ENCODE measurements at places on chromosomes 7 and 10.

DNA sequence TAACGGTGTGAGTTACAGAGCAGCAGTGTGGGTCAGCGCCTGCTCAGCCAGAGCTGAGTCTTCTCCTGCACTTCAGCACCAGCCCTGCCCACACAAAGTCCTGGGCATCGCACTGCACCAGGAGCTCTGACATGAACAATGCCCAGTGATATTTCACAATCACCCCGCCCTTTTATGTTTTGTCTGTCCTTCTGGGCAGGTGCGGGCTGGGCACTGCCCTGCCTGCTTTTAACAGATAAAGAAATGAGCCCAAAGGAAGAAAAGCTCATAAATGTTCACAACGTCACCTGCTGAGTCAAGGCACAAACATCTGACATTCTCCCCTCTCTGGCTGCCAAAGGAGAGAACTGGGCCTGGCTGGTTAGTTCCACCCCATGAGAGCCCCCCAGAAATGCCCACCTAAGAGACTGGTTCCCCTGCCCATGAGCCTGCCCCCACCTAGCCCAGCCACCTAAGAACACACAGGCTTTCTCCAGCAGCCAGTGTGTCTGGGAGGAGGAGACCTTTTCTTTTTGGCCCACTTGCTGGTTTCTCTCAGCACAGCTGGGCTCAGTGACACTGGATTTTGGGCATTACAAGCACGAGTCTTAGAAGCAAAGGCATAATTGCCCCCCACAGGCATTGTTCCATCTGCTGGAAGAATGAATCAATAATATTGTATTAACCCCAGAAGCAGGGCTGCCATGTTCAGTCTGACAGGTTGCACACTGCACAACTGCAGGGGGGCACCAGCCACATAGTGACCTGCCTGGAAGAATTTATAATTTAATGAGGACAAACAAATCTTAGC is 22.3 kb downstream of the CALML3 start:
- H3K27me3 ChIP-seq, result no peaks in the 10 kb centered on the region
- DNase-seq, result peak; percentile 50
- peak overlapping the region; percentile 91 for H3K27ac ChIP-seq
- peaks cover 66% of the 10 kb centered on the region for H3K4me1 ChIP-seq

DNA sequence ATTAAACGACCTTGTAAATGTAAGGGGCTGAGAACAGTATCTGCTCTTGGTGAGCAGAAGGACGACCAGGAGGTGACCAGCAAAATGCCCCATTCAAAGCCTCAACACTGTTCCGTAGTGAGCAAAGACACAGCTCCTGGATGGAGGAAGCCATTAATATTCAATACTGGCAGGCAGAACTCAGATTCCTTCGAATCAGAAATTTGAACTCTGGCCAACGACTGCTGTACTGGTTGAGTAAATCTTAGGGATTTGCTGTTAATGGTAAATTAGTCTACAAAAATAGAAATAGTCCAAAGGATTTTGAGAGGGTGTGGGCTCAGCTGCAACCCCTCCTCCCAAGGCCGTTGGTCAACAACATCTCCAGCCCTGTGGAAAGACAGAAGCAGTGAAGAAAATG is 130.5 kb upstream of the PFKP start:
- H3K27ac ChIP-seq, result no peak overlapping the region
- H3K36me3 ChIP-seq, result no peaks in the 10 kb centered on the region
- peaks cover 17% of the 10 kb centered on the region for H3K27me3 ChIP-seq
- DNase-seq, result no peak

DNA sequence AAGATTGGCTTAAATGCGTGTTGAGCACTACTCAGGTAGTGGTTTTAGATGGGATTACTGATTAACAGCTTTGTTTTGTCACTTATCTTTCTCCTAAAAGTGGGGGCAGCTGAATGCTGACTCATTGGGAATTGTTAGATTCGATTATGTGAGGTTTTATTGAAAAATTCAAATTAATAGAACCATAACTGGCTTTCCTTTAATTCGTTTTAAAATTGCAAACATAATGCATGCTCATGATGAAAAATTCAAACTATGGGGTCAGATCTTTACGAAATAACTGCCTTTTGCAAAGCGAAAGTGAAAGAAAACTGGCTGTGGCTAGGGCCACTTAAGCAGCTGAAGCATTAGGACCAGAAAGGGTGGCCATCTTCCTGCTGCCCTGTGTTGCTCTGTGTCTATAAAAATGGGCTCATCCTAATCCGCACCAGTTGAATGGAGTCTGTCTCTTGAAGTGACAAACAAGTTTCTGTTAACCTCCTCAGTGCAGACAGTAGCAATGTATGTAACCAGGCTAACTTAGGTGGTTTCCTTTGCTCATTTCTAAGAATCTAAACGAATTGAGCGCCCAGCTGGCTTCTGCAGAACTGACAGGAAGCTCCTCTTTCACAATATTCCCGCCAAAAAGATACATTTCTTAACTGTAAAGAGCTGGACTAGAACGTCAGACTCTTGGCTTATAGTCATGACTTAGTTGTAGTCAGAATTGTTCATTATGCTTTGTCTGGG is 27.8 kb downstream of the DENND10 start:
- H3K27ac ChIP-seq, result no peak overlapping the region
- DNase-seq, result no peak
- H3K36me3 ChIP-seq, result peaks cover 46% of the 10 kb centered on the region
- H3K4me3 ChIP-seq, result peak overlapping the region; percentile 13
- H3K4me1 ChIP-seq, result no peaks in the 10 kb centered on the region

DNA sequence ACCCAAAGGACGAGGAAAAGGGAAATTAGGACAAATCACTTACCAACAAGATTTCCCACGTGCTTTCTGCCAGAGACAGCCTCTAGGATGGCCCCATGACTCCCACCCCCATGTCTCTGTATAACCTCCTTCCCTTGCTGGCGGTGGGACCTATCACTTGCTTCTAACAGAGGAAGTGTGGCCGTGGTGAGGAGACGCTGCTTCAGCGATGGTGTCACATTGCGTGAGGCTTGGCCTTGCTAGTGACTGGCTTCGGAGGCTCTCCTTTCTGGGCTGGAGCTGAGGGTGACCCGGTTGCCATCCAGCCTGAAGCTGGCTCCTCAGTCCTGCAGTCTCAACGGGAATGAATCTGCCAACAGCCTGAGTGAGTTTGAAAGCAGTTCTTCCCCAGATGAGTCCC is 123.7 kb downstream of the ANLN start:
- no peak overlapping the region for H3K27ac ChIP-seq
- peaks cover 4% of the 10 kb centered on the region for H3K4me1 ChIP-seq
- H3K27me3 ChIP-seq, result no peaks in the 10 kb centered on the region
- H3K4me3 ChIP-seq, result no peak overlapping the region

DNA sequence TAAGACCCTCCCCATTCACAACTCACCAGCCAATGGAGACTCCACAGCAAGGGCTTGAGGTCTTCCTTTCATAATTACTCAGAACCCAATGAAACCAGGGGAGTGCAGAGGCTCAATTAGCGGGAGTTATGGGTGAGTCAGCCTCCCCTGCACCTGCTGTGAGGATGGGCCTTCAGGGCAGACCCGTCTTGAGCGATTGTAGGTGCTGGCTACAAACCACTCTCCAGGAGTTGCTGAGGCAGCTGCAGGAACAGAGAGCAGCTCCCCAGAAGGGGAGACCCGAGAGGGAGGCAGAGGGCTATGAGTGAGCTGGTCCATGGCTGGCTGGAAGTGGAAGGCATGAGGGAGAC is 58.5 kb upstream of the SORCS3 start:
- peaks cover 26% of the 10 kb centered on the region for H3K27me3 ChIP-seq
- H3K27ac ChIP-seq, result no peak overlapping the region
- peaks cover 3% of the 10 kb centered on the region for H3K4me1 ChIP-seq
- no peaks in the 10 kb centered on the region for H3K36me3 ChIP-seq
- no peak overlapping the region for H3K4me3 ChIP-seq
- no peak for DNase-seq

GRCh38 chr10:127997937-127998336 is 91.0 kb downstream of the PTPRE start:
- peaks cover 13% of the 10 kb centered on the region for H3K4me1 ChIP-seq
- H3K27ac ChIP-seq, result no peak overlapping the region
- no peaks in the 10 kb centered on the region for H3K36me3 ChIP-seq
- H3K4me3 ChIP-seq, result no peak overlapping the region
- DNase-seq, result no peak
- H3K27me3 ChIP-seq, result no peaks in the 10 kb centered on the region

GRCh38 chr7:30915005-30915601 is 3.5 kb downstream of the AQP1 start:
- H3K4me1 ChIP-seq, result peaks cover 37% of the 10 kb centered on the region
- peak overlapping the region; percentile 64 for H3K27ac ChIP-seq
- no peaks in the 10 kb centered on the region for H3K36me3 ChIP-seq
- no peak for DNase-seq
- H3K4me3 ChIP-seq, result peak overlapping the region; percentile 36

DNA sequence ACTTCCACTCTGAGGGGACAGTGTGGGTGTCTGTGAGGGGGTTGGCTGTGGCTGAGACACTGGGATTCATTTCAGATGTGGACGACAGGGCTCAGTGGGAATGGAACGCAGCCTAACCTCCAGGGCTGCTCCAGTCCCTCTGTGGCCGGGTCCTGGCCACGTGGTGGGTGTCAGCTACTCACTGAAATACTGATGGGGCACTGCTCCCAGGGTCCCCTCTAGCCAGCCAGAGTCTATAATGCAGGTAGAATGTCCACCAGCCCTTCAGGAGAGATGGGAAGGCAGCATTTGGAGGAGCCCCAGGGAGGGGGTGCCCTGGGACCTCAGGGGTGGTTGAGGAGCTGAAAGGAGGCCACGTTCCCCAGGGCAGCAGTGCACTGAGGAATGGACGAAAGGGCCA is 87.2 kb upstream of the LANCL2 start:
- no peak overlapping the region for H3K4me3 ChIP-seq
- no peaks in the 10 kb centered on the region for H3K27me3 ChIP-seq
- H3K27ac ChIP-seq, result no peak overlapping the region
- H3K4me1 ChIP-seq, result no peaks in the 10 kb centered on the region
- DNase-seq, result no peak

DNA sequence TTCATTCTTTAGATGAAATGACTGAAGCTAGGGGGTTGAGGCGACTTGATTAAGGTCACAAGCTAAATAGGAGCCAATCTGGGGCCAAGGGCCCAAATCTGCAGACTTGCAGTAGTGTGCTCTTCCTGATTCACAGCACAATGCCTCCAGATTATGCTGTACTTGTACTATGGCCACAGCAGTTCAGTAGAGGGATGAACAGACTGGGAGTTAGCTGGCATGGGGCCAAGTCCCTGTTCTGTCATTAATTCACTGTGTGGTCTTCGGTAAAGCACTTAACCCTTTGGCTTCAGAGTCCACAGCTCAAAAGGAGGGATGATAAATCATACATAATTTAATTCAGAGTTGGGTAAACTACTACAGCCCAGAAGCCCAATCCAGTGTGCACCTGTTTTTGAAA is 196.8 kb downstream of the XPNPEP1 start:
- DNase-seq, result no peak
- no peak overlapping the region for H3K27ac ChIP-seq

- H3K36me3 ChIP-seq, result no peaks in the 10 kb centered on the region
These were observed 4.0 kb downstream of the SLC16A12 start for GRCh38 chr10:89531359-89531758.

- no peak overlapping the region for H3K27ac ChIP-seq
- H3K4me1 ChIP-seq, result no peaks in the 10 kb centered on the region
- no peaks in the 10 kb centered on the region for H3K27me3 ChIP-seq
- no peak for DNase-seq
These were observed 34.7 kb downstream of the GSDME start for GRCh38 chr7:24722386-24723177.

- no peaks in the 10 kb centered on the region for H3K4me1 ChIP-seq
- H3K27me3 ChIP-seq, result no peaks in the 10 kb centered on the region
- no peak for DNase-seq
- H3K4me3 ChIP-seq, result no peak overlapping the region
These were observed 149.0 kb upstream of the TMEM106B start for GRCh38 chr7:12062062-12062461.

GRCh38 chr10:5669604-5670003 is 3.2 kb upstream of the ASB13 start:
- H3K27ac ChIP-seq, result no peak overlapping the region
- H3K36me3 ChIP-seq, result no peaks in the 10 kb centered on the region
- peaks cover 21% of the 10 kb centered on the region for H3K4me1 ChIP-seq
- H3K4me3 ChIP-seq, result no peak overlapping the region

DNA sequence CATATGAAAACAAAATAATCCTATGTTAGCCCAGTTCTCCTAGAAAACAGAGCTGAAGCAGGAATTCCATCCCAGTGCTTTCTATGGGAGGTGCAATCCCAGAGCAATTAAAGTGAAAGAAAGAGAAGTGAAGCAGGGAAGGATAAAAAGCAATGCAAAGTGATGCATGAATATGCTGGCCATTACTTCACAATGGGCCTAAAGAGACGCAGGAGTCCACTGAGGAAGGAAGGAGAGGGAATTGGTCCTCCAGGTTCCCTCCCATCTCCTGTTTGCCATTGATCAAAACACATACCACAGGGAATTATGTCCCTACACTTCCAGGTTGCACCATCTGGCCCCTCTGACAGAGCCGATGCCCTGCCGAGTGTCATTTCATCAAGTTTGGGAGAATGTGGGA is 392.2 kb upstream of the NFE2L3 start:
- H3K27me3 ChIP-seq, result no peaks in the 10 kb centered on the region
- H3K36me3 ChIP-seq, result no peaks in the 10 kb centered on the region
- H3K4me1 ChIP-seq, result peaks cover 11% of the 10 kb centered on the region
- DNase-seq, result no peak
- no peak overlapping the region for H3K27ac ChIP-seq
